ENCODE measurements at places on chromosomes 11 and 22.

- no peak for DNase-seq
Measured at GRCh38 chr22:20440637-20441591, 3.3 kb upstream of the SCARF2 start.

GRCh38 chr11:15562230-15562629 is 447.5 kb downstream of the INSC start:
- DNase-seq, result no peak

- no peak for DNase-seq
Measured at GRCh38 chr11:66727282-66728037, 1.6 kb downstream of the SPTBN2 start.

GRCh38 chr11:66136752-66137123 is 66.7 kb downstream of the PACS1 start:
- no peak for DNase-seq

GRCh38 chr11:65382804-65383368 is 440 bp upstream of the SLC25A45 start:
- no peak for DNase-seq

DNA sequence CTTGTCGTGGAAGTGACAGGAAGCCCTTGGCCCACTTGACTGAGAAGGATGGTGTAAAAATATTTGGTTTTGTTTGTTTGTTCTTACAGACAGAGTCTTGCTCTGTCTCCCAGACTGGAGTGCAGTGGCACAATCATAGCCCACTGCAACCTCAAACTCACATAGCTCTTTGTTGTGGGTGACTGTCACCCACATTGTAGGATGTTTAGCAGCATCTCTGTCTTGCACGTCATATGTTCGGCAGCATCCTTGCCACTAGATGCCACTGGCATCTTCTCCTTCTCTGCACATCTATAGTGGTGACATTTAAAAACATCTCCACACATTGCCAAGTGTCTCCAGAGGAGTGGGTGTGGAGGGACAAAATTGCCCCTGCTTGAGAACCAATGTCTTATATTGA is 56.8 kb downstream of the PRR5L start:
- no peak for DNase-seq

- DNase-seq, result no peak
Measured at GRCh38 chr22:46052801-46053562, 76.0 kb upstream of the WNT7B start.

DNA sequence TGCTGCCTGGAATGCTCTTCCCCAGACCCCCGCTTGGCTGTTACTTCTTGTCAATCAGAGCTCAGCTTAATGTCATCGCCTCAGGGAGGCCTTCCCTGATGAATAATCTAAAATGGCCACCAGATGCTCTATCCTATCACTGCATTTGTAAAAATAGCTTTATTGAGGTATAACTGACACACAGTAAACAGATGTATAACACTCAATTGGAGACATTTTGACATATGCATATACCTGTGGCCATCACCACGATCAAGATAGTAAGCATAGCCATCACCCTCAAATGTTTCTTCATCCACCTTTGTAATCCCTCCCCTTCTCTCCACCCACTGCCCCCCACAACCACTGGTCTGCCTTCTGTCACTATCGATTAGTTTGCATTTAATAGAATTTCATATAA is 36.6 kb upstream of the NECTIN1 start:
- DNase-seq, result no peak

DNA sequence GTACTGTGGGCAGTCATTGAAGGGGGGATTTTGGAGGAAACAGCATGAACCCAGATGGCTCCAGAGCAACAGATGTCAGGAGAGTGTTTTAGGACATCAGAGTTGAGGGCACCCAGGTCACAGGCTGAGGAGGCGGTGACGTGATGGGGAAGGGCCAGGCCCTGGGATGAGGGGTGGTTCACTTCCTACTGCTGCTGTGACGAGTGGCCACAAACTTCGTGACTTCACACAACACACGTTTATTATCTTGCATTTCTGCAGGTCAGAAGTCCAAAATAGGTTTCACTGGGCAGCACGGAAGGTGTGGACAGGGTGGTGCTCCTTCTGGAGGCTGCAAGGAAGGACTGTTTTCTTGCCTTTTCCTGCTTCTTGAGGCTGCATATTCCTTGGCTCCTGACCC is 77.7 kb upstream of the RAB1B start:
- DNase-seq, result no peak

- DNase-seq, result no peak
Measured at GRCh38 chr11:83156996-83157593, at the start of gene PCF11. PCF11 (plus strand) TSS chr11:83157131; CDS start chr11:83157440, 309 bp downstream.

DNA sequence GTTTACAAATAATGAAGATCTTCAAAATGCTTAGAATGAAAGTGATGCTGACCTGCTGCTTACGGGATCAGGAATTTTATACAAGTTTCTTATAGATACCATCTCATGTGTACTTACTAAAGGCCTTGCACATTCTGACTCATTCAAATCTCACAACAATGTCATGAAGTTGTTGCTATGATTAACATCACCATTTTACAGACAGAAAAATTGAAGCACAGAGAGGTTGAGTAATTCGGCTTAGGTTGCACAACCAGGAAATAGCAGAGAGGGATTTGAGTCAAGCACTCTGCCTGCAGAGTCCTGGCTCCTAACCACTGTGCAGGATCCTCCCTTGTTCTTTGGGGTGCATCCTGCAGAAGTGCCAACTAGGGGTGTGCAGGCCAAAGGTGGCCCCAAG is 471.9 kb downstream of the MIAT start:
- DNase-seq, result no peak

- DNase-seq, result no peak
Measured at GRCh38 chr11:33292311-33292710, 35.1 kb downstream of the HIPK3 start.

GRCh38 chr22:46576556-46577367 is 39.3 kb upstream of the CELSR1 start:
- DNase-seq, result no peak
